ENCODE measurements at places on chromosomes 3 and 15. TPM values are rescaled to one million over a fixed set of nuclear protein-coding genes. Genes with fewer than 3 reads are reported as not detected.

DNA sequence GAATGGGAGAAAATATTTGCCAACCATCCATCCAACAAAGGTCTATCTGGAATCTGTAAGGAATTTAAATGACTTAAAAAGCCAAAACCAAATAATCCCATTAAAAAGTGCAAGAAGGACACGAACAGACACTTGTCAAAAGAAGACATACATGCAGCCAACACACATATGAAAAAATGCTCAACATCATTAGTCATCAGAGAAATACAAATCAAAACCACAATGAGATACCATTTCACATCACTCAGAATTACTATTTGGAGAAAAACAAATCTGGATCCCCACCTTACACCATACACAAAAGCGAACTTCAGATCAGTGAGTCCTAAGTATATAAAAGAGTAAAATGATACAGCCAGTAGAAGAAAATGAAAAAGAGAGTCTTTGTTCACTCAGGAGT, 58.6 kb upstream of the MNS1 start:
- DNase-seq, result no peak

GRCh38 chr15:39238443-39238842, 342.4 kb upstream of the THBS1 start:
- DNase-seq, result no peak

Gene HOMER2
- 35.9 TPM for total RNA-seq

- no peak for DNase-seq
Observed at GRCh38 chr3:14617508-14618023, 34.0 kb upstream of the CCDC174 start.

Gene ZNF662
- total RNA-seq, result not detected
